ENCODE measurements at places on chromosomes 12 and 14. TPM values are rescaled to one million over a fixed set of nuclear protein-coding genes. Genes with fewer than 3 reads are reported as not detected.

PABPN1 gene
- 144 TPM for total RNA-seq

ITGB7 gene
- total RNA-seq, result 0.42 TPM

CHFR gene
- 50.2 TPM for total RNA-seq

ANAPC7 gene
- 78.9 TPM for total RNA-seq

SMIM41 gene
- 0.21 TPM for total RNA-seq

CLEC6A gene
- total RNA-seq, result not detected

CATSPERB gene
- total RNA-seq, result not detected

CCDC177 gene
- not detected for total RNA-seq

LMNTD1 gene
- total RNA-seq, result not detected

DEPDC4 gene
- 0.20 TPM for total RNA-seq

TMTC1 gene
- 49.9 TPM for total RNA-seq

TAC3 gene
- total RNA-seq, result not detected

CD163L1 gene
- total RNA-seq, result 1.3 TPM

PTGDR gene
- total RNA-seq, result not detected

SRRM4 gene
- total RNA-seq, result not detected

DNA sequence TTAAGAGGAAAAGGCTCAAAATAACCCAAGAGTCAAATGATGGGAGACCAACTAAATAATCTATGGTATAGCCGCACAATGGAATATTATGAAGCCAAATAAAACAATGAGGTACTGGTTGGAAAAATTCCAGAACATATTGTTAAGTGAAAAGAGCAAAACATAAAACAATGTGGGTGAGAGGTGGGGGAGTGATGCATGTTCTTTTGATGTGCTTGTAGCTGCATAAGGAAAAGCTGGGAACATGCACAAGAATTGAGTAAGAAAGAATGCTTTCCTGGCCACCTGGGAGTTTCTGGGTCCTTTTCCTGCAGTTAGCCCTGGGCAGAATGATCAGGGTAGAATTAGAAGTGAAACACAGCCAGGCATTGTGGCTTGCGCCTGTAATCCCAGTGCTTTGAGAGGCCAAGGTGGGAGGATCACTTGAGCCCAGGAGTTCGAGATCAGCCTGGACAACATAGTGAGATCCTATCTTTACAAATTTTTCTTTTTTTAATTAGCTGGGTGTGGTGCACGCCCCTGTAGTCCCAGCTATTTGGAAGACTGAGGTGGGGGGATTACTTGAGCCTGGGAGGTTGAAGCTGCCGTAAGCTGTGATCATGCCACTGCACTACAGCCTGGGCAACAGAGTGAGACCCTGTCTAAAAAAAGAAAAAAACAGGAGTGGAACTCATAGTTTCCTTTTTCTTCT, 7.9 kb downstream of the ABCB9 start:
- peak; percentile 97 for DNase-seq

- DNase-seq, result no peak
These were observed 424.8 kb upstream of the OR4E1 start for GRCh38 chr14:22098435-22098834.

DNA sequence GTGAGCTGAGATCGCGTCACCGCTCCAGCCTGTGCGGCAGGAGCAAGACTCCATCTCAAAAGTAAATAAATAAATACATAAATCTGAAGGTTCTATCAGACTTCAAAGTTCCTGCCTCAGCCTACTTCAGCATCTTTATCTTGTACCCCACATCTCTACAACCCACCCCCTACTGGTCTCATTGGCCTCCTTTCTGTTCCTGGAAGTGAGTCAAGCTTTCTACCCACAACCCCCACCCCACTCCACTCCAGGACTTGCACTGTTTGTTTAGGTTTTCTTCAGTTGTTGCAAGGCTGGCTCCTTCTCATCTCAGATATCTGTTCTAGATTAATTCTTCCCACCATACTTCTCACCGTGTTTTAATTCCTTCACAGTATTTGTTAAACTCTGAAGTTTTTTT, 714 bp upstream of the PSMC6 start:
- DNase-seq, result no peak

- no peak for DNase-seq
These were observed 140.2 kb downstream of the BCL11B start for GRCh38 chr14:99131632-99132271.

DNA sequence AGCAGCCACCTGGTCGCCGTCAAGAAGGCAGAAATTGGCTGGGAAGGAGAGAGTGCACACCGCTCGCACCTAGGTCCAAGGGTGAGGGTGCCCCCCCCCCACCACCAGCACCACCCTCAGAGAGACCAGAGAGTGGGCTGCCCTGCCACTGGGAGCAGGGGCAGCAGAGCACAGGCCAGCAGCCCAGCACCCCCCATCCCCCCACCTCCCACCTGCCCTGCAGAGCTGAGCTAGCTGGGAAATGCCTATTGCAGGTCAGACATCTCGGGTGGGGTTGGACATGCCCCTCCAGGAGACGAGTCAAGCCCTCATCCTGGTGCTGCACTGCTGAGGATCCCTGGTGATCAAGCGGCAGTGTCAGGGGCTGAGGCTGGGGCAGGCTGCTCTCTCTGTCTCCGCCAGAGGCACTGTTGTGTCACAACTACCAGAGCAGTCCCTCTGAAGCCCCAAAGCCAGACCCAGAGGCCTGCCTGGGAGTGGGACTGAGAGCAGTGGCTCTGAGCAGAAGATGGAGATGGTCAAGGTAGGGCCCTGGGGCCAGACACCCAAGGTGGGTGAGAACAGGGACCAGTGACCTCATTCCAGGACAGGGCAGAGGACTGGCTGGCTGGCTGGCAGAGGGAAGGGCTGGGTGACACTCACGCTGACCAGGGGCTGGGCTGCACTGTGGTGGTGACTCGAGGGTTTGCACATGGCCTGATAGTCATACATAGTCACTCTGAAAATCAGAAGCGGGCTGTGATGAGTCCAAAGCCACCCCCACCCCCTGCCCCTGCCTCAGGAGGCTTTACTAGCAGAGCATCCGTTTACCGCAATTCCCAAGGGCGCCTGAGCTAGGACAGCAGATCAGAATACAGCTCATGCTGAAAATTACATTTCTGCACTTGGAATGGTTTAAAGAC, 19.7 kb upstream of the LRTM2 start:
- DNase-seq, result no peak

DNA sequence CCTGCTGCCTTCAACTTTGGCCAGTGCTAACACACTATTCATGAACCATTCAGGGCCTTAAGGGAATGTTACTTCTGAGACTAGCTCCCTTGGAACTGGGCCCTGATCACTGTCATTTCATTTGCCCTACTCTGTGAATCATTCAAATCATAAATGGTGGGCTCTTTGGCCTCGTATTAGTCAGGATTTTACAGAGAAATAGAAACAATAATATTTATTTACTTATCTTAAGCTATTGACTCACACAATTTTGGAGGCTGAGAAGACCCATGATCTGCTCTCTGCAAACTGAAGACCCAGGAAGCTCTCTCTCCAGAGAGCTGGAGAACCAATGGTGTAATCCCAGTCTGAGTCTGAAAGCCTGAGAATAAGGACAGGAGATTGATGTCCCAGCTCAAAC, 398.5 kb downstream of the LRIG3 start:
- DNase-seq, result no peak

DNA sequence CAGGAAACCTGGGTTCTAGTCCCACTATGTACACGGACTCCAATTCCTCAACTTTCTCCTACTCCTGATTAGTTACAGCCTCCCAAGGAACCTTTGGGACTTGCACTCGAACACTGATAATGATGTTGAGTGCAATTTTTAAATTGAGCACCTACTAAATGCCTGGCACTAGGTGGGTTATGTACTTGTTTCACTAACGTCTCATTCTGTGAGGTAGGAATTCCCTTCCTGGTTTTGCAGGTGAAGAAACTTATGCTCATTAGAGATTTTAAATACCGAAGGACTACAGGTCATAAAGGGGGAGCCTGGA, 536 bp downstream of the PARPBP start:
- DNase-seq, result no peak

GRCh38 chr14:78701246-78701645, 531.1 kb downstream of the NRXN3 start:
- no peak for DNase-seq

DNA sequence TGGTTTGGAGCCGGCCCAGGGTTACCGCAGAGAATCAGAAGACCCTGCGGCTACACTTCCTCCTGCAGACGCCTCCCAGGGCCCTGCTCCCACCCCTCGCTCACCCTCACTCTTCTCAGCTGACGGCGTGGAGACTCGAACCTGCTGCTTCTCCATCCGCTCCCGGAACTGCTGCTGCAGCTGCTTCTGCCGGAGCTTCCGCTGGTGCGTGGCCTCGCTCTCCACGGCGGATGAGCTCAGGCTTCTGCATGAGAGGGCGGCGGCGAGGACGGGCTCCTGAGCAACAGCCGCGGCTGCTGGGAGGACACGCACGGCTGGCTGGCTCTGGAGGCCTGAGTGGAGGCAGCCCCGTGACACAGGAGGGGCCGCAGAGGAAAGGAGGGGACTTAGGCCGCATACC, 33.3 kb downstream of the RAD52 start:
- no peak for DNase-seq

GRCh38 chr14:25092258-25092740, 42.4 kb upstream of the STXBP6 start:
- DNase-seq, result no peak

DNA sequence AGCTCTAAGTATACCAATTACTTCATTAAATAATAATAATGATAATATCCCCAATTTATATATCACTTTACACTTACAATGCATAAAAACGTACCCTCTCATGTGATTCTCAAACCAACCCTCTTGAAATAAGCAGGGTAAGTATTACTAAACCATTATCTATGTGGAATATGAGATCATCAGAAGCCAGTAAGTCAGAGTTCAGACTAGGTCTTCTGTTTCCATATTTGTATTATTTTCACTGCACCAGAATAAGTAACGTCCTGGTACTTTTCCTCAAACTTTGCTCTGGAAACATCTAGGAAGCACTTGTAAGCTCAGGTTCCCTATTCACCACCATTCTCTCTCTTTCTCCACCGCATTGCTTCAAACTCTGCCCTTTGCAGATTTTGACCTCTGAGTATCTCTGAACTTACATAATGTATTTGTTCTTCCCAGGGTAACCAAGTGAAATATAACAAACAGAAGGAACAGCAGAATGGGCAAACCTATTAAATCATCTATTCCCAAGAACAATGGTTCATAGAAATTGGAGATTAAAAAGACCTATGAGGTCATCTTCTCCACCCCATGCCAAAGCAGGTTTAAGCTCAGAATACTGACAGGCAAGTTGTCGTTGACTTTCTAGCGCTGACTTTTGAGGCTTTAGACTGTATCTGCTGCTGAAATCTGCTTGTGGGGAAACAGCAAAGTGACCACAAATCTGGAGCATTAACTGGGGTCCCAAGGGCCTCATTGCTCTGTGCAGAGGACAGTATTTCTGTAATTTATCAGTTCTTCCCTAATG, 161.3 kb upstream of the FAR2 start:
- DNase-seq, result no peak

DNA sequence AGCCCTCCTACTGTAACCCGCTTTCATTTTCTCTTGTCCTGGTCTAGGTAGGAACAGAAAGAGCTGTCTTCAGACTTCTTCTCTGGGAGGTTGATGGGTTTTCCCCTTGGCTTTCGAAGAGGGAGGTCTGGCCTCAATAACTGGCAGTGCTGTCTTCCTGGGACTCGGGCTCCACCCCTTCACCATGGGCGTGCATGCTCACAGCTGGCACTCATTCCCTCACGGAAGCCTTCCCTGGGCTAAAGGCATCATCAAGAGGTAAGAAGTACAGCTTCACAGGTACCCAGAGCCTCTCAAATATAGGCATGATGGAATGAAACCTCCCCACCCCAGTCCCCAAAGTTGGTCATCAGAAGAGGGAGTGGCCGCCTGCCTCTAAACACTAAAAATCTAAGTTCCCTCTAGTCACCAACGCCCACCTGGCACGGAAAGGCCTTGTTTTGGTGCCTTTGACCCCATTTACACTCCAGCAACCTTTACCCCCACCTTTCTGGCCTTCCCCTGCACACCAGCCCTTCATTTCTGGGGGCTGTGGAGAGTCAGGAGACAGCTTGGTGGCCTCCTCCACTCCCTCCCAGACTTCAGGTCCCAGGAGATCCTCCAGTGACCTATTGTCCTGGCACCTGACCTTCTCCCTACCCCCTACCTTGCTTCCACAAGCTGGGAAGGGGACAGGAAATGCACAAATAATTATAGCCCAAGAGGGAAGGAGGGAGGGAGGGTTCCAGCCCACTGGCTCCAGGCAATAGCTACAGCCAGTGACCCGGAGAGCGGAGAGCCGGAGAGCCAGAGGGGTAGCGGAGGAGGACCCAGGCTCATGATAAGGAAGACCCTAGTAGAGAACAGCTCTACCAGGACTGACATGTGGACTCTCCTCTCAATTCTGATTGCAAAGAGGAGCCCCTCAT, 2.8 kb downstream of the RAPGEF3 start:
- DNase-seq, result no peak

GRCh38 chr12:125218952-125219351, 153.7 kb downstream of the AACS start:
- no peak for DNase-seq

DNA sequence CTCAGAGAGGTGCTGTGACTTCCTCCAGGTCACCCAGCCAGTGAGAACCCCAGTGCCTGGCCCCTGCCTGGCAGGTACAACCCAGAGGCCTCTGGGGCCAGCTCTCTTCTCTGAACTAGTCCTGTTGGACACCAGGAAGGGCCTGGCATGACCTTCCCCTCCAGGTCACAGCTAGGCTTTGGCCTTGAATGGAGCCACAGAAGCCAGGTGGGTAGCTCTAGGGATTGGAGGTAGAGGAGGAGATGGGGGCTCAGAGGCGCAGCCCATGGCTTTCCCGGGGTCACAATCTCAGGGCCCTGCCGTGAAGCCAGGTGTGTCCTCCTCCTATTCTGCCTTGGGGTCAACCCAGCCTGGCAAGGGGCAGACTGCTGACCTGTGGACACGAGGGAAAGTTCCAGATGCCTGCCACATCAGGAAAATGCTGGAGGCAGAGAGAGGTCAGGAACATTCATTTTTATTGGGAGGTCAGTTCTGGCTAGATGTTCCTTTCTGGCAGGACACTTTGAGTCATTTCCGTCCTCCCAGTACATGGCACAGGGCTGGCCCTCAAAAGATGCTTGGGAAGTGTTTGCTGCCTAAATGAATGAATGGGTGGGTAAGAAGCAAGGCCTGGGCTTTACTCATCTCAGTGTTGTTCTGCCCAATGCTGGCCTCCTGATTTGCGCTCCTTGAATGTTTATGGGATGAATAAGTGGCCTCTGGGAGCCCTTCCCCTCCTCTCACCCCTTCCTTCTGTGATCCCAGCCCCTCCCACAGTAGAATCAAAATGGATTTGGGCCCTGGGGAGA, 25.4 kb downstream of the FAM222A start:
- no peak for DNase-seq

DNA sequence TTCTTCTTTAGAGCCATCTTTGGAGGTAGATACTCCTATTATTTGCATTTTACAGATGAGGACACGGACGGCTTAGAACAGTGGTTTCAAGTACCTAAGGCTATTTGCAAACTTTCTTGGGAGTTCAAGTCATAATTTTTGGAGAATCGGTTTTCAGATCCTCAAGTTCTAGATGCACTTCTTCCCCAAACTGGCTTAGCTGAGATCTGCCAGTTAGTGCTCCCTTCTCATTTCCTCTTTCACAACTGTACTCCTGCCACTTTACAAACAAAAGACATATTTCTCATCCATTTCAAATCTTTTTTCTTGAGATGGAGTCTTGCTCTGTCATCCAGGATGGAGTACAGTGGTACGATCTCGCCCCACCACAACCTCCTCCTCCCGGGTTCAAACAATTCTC, 77.3 kb downstream of the HELB start:
- DNase-seq, result no peak

- no peak for DNase-seq
These were observed 14.7 kb downstream of the NKX2-1 start for GRCh38 chr14:36505181-36505815.

GRCh38 chr14:21414137-21414631, 30.4 kb upstream of the SUPT16H start:
- no peak for DNase-seq

- no peak for DNase-seq
These were observed 32.8 kb upstream of the RERG start for GRCh38 chr12:15253990-15254389.

Data from pulmonary artery endothelial cell (primary cell).